ENCODE measurements at places on chromosomes 12 and 14. TPM values are rescaled to one million over a fixed set of nuclear protein-coding genes. Genes with fewer than 3 reads are reported as not detected.

Gene KRT71
- not detected for total RNA-seq

DNA sequence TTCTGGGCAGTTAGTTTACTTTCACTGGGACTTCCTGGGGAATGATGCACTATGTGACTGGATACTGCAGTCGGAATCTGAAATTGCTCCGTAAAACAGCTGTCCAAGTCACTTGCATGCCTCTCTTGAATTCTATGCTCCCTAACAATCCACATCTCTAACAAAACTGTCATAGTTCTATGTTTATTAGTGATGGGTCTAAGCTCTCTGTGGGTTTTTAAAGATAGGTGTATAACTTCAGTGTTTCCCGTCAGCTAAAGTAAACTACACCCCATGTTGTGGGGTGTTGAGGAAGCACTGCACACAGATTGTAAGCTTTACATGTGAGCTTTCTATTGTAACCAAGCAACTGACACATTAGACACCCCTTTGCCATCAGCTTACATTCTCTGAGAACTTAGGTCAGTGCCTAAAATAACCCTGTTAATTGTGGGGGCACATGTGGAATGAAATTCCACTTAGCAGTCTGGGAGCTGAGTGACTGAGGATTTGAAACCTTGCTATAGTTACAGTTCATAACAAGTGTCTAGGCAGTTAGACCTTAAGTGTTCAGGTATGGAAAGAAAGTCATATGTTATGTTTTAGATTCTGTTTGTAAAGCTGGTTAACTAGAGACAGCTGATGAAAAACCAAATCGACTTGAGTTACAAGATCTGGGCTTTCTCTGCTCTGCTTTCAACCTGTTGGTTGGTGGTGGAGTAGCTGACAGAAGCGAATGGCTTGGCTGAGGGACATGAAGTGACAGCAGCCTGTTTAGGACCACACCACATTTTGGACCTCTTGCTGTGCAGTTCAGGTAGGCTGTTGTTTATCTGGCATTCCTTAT is 165.7 kb downstream of the AKAP6 start:
- DNase-seq = no peak
- H3K27me3 ChIP-seq = no peaks in the 10 kb centered on the region
- no peak overlapping the region for H3K4me3 ChIP-seq
- H3K36me3 ChIP-seq = no peaks in the 10 kb centered on the region
- peaks cover 16% of the 10 kb centered on the region for H3K4me1 ChIP-seq
- peak overlapping the region; percentile 20 for H3K27ac ChIP-seq

Gene MIS18BP1
- 47.8 TPM for total RNA-seq

DNA sequence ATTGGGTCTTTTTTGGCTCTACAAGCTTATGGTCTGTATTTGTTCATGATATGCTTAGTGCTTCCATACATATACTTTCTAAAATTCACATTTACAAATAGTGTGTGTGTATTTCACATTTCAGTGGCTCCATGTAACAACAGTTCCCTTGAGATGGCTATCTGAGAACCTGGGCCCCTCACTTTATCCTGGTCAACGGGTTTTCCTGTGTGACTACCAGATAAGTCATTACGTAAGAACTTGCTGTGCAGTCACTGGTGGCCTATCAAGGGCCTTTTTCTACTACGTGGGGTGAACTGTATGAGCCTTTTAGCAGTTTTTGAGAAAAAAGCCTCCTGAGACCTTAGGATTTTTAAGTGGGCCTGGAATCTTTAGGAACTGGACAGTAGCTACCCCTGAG is 454.1 kb downstream of the PCNX1 start:
- H3K4me3 ChIP-seq = no peak overlapping the region
- H3K4me1 ChIP-seq = peaks cover 35% of the 10 kb centered on the region
- H3K36me3 ChIP-seq = no peaks in the 10 kb centered on the region

GRCh38 chr12:59383079-59383822 is 212.6 kb upstream of the SLC16A7 start:
- no peaks in the 10 kb centered on the region for H3K27me3 ChIP-seq
- H3K27ac ChIP-seq = no peak overlapping the region
- no peaks in the 10 kb centered on the region for H3K36me3 ChIP-seq
- H3K4me3 ChIP-seq = no peak overlapping the region
- no peak for DNase-seq
- no peaks in the 10 kb centered on the region for H3K4me1 ChIP-seq

Gene CCND2
- total RNA-seq = 0.08 TPM

Gene OASL
- total RNA-seq = not detected

DNA sequence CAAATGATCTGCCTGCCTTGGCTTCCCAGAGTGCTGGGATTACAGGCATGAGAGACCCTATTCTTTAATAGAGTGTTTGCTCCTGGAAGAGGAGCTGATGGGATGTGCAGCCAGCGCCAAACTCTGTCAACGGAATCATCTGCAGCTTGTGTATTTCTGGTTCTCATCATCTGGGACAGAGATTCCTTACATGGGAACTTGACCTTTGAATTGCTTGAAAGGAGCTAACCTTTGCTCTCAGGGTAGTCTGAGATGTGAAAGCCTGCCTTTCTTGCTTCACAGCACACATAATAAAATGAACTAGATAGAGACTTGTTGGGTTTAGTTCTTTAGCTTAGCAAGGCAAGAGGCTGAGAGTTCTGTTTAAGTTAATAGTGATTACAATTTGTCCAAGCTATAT is 120.0 kb downstream of the OTOGL start:
- no peak overlapping the region for H3K27ac ChIP-seq
- no peaks in the 10 kb centered on the region for H3K27me3 ChIP-seq
- no peak overlapping the region for H3K4me3 ChIP-seq
- H3K4me1 ChIP-seq = no peaks in the 10 kb centered on the region
- no peaks in the 10 kb centered on the region for H3K36me3 ChIP-seq

- no peaks in the 10 kb centered on the region for H3K4me1 ChIP-seq
- H3K36me3 ChIP-seq = no peaks in the 10 kb centered on the region
- no peak overlapping the region for H3K4me3 ChIP-seq
- H3K27me3 ChIP-seq = no peaks in the 10 kb centered on the region
These were observed 293.2 kb upstream of the CRY1 start for GRCh38 chr12:107386569-107386968.

DNA sequence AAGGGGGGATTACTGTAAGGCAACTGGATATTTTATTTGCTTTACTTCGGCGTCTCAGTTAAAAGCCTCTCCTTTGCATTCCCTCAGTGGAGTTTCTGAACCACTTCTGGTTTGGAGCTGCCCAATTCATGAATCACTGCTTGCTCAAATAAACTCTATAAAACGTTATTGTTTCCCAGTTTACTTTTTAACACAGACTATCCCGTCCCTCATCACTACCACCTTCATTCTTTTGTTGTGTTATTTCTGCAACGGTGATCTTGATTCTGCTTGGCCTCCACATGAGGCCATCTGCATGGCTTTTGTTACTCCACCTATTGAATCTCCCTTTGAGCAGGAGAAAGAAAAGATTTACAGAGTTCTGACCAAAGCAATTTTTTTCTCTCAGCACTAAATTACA is 104.0 kb upstream of the PLEKHA5 start:
- H3K4me3 ChIP-seq = no peak overlapping the region
- no peaks in the 10 kb centered on the region for H3K36me3 ChIP-seq
- H3K27ac ChIP-seq = no peak overlapping the region

Gene IFI27
- total RNA-seq = 474 TPM

Gene CREBL2
- total RNA-seq = 13.6 TPM

GRCh38 chr12:20289520-20289919 is 78.8 kb upstream of the PDE3A start:
- H3K36me3 ChIP-seq = no peaks in the 10 kb centered on the region
- no peaks in the 10 kb centered on the region for H3K4me1 ChIP-seq
- H3K27ac ChIP-seq = no peak overlapping the region
- H3K4me3 ChIP-seq = no peak overlapping the region
- DNase-seq = no peak

Gene ABCD2
- total RNA-seq = not detected

DNA sequence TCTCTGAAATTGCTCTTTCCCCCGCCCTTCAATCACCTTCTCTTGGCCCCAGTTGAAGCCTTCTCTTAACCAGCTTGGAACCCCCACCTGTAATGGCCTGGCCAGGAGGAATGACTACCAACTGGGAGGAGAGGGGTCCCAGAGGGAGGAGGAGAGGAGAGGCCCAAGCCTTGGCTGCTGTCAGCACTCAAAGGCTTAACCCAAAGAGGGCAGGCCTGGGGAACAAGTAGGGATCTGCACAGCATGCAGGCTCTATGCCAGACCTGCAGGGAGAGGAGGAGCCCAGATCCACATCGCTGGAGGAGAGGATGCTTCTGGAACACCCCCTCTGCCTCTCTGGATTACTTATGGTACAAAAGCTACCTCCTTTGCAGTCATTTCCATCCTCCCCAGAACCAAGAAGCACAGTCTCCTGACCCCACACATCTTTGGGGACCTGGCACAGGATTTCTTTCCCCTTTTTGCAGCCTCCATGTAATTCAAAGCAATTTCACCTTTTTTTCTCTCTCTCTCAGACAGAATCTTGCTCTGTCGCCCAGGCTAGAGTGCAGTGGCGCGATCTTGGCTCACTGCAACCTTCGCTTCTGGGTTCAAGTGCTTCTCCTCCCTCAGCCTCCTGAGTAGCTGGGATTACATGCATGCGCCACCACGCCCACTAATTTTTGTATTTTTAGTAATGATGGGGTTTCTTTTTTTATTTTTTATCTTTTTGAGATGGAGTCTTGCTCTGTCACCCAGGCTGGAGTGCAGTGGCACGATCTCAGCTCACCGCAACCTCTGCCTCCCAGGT is 6.2 kb downstream of the RARG start:
- no peaks in the 10 kb centered on the region for H3K27me3 ChIP-seq
- H3K4me3 ChIP-seq = no peak overlapping the region
- 0 out of 2 replicates have a peak, but pooled peaks cover 4% of the 10 kb centered on the region for H3K36me3 ChIP-seq
- no peak overlapping the region for H3K27ac ChIP-seq
- no peak for DNase-seq
- peaks cover 35% of the 10 kb centered on the region for H3K4me1 ChIP-seq

GRCh38 chr12:64706306-64706705 is 52.9 kb downstream of the GNS start:
- no peaks in the 10 kb centered on the region for H3K27me3 ChIP-seq
- no peaks in the 10 kb centered on the region for H3K4me1 ChIP-seq
- no peaks in the 10 kb centered on the region for H3K36me3 ChIP-seq
- H3K4me3 ChIP-seq = no peak overlapping the region

Gene NINJ2
- total RNA-seq = not detected

DNA sequence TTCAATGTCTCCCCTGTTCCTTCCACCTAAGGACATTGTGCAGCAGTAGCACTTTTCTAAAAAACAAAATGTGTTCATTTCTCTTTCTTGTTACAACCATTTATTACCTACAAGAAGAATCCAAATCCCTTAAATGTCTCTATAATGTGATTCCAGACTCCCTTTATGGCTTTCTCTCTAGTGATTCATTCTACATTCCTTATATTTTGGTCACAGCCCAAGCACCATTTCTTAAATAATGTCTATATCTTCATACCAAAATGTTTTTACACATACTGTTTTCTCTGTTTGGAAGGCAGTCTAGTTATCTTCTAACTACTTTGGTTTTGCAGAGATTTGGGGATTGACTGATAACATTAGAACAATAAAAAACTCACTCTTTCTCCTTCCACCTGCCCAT is 1037.3 kb upstream of the FLRT2 start:
- no peaks in the 10 kb centered on the region for H3K27me3 ChIP-seq
- H3K4me1 ChIP-seq = no peaks in the 10 kb centered on the region
- DNase-seq = no peak
- no peak overlapping the region for H3K4me3 ChIP-seq
- H3K27ac ChIP-seq = no peak overlapping the region
- no peaks in the 10 kb centered on the region for H3K36me3 ChIP-seq

DNA sequence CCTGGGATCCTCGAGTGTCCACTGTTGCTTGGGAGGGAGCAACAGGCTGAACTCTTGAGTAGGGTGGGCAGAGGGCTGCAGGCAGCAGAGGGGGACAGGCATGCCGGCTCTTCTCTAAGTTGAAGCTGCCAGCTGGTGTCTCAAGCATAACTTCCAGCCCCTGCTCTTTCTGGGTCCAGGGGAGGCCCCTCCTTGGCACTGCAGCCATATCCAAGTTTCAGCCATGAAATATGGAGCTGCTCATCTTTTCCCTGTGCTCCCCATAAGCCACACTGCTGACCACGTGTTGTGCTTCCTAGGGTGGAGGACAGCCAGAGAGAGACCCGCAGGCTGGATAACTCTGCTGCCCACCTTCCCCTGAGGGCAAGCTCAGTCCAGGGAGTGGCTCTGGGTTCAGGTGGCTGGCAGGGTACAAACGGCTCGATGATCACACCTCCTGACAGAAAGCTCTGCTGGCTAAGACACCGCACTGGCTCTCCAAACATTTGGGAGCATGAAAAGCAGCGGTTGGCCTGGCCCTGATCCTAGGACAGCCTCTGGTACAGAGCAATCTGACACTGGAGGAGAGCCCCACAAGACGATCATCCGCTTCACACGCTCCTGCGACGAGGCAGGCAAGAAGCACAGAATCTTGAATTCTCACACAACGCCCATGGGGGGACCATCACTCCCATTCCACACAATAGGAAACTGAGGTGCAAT is 79.6 kb downstream of the PITPNM2 start:
- no peaks in the 10 kb centered on the region for H3K36me3 ChIP-seq
- no peaks in the 10 kb centered on the region for H3K4me1 ChIP-seq
- no peaks in the 10 kb centered on the region for H3K27me3 ChIP-seq
- H3K4me3 ChIP-seq = no peak overlapping the region
- no peak overlapping the region for H3K27ac ChIP-seq

DNA sequence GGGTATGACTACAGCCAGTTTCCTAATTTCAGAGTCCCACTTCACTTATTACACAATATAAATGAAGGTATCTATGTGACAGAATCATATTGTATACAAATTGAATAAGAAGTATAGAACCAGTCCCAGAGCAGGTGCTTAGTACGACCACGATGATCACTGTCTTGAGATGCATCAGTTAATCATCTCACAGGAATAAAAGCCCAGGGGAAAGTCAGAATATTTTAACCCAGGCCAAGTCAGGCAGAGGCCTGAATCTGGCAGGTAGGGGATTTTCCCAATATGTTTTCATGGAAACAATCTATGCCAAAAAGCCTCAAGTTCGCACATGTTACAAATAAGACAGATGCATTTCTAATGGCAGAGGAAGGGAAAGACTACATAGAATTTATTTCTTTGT is 758.4 kb downstream of the BCL11B start:
- H3K36me3 ChIP-seq = no peaks in the 10 kb centered on the region
- no peak overlapping the region for H3K27ac ChIP-seq
- no peak overlapping the region for H3K4me3 ChIP-seq
- no peaks in the 10 kb centered on the region for H3K4me1 ChIP-seq
- H3K27me3 ChIP-seq = no peaks in the 10 kb centered on the region

Gene PRH1
- 6.9 TPM for total RNA-seq

- no peaks in the 10 kb centered on the region for H3K4me1 ChIP-seq
- no peaks in the 10 kb centered on the region for H3K36me3 ChIP-seq
- no peak within 1 kb of the TSS for H3K27ac ChIP-seq
- DNase-seq = no peak
- no peaks in the 10 kb centered on the region for H3K27me3 ChIP-seq
- no peak within 1 kb of the TSS for H3K4me3 ChIP-seq
These were observed at the start of gene CCDC60 for GRCh38 chr12:119334430-119335170. Gene CCDC60, plus strand, starts transcription at chr12:119334729. Its CDS starts 448 bp downstream, at chr12:119335177.

Gene CBLN3
- 3.1 TPM for total RNA-seq

Gene RNASE3
- not detected for total RNA-seq

Gene B4GALNT1
- 950 TPM for total RNA-seq

Measured in SJSA1 (cell line).